ENCODE measurements at places on chromosomes 12 and 14.

DNA sequence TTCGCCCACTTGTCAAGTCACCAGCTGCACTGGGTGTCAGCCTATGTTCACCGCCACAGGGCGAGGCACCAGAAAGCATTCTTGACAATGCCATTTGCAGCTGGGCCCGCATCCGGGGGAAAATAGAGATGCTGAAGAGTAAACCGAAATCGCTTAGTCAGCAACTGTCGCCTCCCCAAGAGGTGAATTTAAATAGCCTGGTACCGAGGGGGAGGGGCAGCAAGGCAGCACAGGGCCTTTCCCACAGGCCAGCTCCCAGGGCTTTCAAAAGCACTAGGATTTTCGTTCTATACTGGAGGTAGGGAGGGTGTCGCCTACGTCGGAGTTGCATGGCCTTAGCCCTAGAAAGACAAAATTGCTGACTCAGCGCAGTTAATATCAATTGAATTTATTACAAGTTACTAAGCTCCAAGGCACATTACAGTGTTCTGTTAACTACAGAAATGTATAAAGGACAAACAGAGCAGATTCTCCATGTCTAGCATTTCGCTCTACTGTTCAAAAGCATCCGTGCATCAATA lies 4.3 kb downstream of the IRF2BPL start:
- peak; percentile 28 for DNase-seq

DNA sequence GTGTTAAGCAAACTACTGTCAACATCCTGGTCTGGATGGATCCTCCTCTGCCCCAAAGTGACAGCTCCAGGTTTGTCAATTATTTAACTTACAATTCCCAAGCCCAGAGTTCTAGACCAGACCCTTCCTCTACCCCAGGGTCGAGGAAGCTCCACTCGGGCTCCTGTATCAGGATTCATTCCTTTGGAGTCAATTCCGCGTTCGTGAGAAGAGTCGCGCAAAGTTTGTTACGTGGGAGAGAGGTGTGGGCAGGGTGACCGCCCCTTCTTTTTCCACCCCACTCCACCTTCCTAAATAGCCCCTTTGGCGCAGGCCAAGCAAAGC lies 479 bp downstream of the SEL1L start:
- DNase-seq, result no peak

DNA sequence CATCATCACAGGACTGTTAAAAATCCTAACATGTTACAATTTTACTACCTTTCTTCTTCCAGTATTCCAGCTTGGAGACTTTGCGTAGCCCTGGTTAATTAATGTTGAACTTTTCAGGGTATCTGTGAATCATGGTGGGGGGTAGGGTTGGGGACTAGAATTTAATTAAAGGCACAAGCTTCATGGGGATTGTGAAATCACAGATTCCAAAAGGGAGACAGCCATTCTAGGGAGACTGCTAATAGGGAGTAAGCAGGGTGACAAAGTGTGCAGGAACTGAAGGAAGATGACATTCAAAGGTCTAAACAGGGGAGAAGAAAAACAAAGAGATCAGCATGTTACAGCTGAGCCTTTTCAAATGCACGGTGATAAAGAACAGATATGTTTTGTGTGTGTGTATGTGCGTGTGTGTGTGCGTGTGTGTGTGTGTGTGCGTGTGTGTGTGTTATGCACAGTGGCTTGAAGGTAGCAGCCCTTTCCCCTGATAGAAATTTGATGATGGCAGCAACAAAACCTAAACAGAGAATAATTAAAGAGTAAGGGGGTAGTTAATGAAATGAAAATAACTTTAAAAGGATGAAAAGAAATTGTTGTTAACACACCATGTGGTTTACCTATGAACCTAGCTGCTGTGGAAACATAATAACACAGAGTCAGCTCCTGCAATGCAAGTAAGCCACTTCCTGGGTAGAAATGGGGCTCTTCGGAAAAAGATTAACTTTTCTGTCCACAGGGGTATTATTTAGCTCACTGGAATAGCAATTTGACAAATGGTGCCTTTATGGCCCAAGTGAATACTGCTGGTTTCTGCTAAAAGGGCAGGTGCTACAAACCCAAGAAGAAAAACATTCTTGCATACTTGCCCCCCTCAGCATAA lies 581.7 kb downstream of the DIO2 start:
- no peak for DNase-seq

DNA sequence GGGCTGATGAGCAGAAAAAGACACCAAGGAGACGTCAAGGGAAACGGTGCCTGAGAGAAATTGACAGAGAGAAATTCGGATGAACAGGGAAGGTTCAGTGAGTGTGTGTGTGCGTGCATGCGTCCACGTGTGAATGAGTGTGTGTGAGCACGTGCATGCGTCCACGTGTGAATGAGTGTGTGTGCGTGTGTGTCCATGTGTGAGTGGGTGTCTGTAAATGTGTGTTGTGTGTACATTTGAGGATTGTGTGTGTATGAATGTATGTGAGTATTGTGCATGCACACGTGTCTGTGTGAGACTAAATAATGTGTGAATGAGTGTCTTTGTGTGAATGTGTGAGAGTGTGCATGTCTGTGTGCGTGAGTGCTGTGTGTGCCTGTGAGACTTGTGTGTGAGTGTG lies 137.4 kb upstream of the MED13L start:
- DNase-seq, result no peak

- no peak for DNase-seq
Observed at GRCh38 chr12:108722463-108722862, 8.9 kb downstream of the CORO1C start.

DNA sequence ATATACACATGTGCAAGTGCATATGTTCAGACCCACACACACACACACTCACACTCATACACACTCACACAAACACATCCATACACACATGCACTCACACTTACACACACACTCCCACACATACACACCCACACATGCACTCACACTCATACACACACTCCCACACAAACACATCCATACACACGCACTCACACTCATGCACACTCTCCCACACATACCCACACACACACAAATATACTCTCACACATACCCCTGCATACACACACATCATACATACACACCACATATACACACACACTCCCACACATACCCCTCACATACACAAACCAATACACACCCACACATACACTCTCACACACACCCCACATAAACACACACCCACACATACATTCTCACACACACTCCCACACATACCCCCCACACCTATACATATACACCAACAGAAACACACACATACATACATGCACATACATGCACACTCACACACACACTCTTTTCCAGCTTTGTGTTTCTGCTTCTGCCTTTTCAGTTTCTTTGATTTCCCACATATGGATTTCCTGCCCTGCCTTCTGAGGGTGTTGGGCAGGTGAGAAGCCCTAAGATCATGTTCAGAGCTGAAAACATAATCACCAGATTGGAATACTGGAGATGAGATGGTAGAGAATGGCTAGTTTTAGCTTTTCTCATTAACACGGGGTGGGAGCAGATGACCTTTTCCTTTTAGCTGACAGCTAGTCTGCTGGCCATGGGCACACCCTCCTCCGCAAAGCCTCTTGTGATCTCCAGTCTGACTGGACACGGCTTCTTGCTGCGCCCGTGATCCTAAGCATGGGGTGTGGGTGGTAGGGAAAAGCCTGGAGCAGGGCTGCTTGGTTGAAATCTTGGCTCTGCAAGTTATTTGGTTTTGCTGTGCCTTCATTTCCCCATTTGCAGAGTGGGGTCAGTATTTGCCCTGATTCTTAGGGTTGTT lies 214.0 kb downstream of the CHST11 start:
- DNase-seq, result no peak

- peak; percentile 75 for DNase-seq
Observed at GRCh38 chr12:56116267-56117081, at the start of gene RPL41. Gene RPL41, plus strand, starts transcription at chr12:56116633.

DNA sequence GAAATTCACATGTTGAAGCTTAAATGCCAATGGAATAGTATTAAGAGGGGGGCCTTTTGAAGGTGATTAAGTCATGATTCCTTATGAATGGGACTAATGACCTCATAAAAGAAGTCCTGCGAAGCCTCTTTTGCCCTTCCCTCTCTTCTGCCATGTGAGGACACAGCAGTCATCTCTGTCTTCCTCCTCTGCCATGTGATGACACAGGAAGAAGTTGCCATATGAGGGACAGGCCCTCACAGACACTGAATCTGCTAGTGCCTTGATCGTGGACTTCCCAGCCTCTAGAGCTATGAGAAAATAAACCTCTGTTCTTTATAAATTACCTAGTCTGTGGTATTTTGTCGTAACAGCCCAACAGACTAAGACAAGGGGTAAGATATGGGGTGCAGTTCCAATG lies 100.7 kb downstream of the VCPKMT start:
- no peak for DNase-seq

DNA sequence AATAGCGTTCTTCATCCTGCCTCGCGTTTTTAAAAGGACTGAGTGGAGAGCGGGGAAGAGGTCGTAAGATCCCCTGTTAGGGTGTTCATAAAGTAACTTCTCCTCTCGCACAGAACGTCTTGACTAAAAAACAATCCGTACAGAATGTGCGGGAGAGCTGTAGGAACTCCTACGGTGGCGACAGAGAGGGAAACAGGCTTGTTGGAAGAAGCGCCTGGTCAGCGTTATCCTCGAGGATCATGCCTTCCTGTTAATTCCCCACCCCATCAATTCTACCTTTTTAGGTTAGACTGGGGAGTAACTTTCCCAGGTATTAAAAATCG lies 399 bp upstream of the WASHC4 start:
- no peak for DNase-seq

GRCh38 chr12:57896115-57896433 lies 45.3 kb upstream of the ATP23 start:
- DNase-seq, result no peak

DNA sequence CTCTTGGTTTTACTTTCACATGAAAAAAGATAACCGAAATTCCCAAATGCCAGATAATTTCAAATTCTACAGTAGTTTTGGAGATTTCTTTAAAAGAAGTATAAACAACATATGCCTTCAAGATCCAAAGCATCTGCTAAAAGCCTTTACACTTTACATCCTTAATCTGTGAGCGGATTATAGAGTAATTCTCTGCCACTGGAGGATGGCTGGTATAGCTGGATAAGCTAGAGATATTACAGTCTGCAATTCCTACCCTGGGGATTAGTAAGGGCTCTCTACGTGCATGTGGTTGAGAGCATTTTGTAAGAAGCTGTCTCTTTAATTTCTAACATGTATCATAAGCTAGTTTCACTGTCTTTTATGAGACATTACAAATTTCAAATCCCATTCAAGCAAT lies 240.3 kb upstream of the HMGA2 start:
- no peak for DNase-seq

GRCh38 chr14:79724934-79725717 lies 486.2 kb downstream of the DIO2 start:
- DNase-seq, result no peak

- DNase-seq, result no peak
Observed at GRCh38 chr12:9405886-9406563, 197.8 kb upstream of the PZP start.

- DNase-seq, result no peak
Observed at GRCh38 chr12:6941782-6942181, 1.8 kb upstream of the RNU7-1 start.

DNA sequence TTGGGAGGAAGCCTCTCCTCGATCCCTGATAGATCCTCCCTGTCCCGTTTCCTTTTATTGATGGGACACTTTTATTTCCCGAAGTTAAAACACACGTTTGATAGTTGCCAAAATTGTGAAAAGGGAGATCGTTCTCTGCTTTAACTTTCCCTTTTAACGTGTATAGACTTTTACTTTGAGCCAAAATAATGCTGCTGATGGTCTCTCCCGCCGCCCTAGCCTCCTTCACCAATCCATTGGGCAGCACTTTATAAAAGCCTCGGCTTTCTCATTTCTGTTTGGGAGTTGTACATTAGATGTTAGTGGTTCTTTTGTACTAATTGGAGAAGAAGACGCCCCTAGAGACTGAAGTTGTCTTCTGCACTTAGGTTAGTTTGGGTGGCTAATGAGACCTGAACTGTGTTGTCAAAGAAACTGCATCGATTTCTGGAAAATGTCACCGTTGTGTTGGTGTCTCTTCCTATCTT lies 1.4 kb downstream of the TMTC2 start:
- no peak for DNase-seq

DNA sequence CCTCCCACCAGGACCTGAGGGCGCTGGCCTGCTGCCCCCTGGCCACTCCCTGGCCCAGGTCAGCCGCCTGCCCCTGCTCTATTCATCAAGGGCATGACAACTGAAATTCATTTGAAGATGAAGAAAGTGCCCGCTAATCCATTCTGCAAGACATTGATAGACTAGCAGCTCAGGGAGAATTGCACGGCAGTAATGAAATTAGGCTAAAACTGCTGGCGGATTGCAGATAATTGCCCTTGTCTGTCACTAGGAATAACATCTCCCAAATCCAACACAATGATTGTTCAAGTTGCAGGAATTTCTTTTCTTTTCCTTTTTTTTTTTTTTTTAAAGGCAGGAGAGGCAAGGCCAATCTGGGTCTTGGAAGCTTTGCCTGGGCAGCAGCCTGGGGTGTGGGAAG lies 44.5 kb downstream of the MVK start:
- DNase-seq, result no peak

- no peak for DNase-seq
Observed at GRCh38 chr12:122893208-122894153, 2.4 kb downstream of the VPS37B start.

DNA sequence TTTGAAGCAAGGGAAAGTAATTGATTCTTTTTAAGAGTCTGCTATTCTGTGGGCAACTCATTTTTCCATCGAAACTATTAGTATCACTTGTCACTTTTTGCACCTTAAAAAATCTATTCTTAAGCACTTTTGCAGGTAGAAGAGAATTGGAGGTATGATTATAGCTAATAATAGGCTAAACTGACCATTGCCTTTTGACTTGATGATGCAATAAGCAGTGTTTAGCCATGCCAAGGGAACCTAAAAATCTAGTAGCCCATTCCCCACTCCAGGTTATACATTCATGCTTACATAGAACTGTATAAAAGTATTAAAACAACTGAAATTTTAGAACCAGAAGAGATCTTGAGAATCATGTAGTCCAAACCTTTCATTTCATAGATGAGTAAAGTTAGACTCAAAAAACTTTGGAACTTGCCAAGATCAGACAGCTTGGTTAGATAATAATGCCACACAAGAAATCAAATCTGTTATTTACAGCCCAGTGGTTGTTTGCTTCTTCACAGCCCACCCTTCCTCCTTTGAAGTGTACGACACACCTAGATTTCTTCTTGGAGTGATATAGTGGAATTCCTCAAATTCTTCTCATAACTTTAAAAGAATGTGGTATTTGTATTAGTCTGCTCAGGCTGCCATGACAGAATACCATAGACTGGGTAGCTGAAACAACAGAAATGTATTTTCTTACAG lies 21.7 kb upstream of the GARIN2 start:
- DNase-seq, result no peak

DNA sequence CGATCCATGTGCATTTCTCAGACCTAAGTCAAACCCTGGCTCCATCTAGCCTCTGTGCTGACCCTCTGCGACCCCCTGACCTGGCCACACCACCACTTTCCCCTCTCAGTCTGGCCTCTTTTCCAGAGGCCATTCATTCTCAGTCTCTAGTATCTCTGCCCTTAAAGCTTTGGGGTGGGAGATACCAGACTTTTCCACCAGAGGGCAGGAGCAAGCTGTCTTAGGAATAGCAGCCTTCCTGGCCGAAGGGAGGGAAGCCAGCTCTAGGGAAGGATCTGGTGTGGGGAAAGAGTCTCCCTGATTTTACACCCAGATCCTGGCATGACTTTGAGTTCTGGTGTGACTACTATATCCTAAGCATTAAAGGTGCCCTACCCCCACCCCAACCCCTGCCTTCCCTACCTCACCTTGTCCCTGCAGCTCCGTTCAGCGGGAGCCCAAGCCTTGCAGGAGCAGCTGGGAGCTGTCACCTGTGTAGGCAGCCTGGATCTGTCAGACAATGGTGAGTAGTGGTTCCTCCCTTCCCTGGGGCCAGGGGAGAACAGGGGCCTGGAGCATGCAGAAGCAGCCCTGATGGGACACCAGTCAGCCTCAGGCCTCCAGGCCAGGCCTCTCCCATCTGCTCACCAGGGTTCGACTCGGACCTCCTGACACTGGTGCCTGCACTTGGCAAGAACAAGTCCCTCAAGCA lies 6.6 kb downstream of the CARMIL3 start:
- DNase-seq, result peak; percentile 26
